ENCODE measurements at places on chromosomes 16 and 17.
A peak's percentile ranks its signal among the peaks of the same experiment; 100 is the strongest.

DNA sequence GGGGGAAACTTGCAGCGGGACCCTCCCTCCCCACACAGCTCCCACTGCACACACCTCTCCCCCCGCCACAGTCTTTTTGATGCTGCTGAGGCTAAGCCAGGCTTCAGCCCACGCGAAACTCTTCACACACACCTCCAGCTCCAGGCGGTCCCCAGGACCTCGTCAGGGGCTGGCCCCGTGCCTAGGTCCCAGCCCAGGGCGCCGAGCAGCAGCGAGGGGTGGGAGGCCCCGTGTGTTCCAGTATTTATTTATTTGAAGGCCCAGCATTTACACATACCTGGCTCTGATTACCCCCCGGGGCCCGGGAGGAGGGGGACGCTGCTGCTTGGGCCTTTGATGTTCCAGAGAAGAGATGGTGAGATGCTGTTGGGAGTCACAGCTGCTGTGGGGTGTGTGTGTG, 44.9 kb upstream of the DLX4 start:
- no peak overlapping the region for H3K4me3 ChIP-seq
- no peaks in the 10 kb centered on the region for H3K36me3 ChIP-seq
- no peak for DNase-seq
- H3K27ac ChIP-seq: no peak overlapping the region
- H3K4me1 ChIP-seq: peaks cover 4% of the 10 kb centered on the region
- no peaks in the 10 kb centered on the region for H3K27me3 ChIP-seq

DNA sequence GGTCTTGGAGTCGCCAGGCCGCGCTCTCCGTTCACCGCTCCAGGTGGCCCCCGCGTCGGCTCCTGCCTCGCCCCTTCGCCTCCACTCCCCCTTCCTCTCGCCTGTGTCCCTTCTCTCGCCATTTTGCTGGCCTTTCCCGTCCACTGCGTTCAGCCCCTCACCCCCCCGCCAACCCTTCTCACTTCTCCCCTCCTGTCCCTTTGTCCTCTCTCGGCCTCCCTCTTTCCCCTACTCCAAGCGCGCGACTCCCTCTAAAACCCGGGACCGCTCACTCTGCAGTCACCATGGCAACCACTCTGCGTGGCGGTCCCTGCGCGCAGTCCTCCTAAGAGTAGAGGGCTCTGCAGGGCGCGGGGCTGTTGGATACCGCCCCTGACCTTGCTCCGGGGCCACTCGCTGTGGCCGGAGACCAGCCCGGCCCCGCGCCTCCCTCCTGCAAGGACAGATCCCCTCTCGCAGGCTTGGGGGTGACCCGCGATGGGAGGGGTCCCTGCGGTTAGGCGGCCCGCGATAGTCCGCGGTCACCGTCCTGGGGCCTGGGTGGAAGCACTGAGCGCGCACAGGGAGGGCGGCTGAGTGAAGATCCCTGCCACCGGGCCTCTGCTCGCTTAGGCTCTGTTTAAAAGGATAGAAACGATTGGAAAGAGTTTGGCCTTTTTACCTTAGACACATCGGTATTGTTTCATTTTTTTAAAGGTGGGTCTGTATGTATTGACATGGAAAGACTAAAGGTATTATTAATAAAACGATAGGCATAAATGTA, 454 bp downstream of the CCDC40 start:
- H3K4me1 ChIP-seq: peaks cover 23% of the 10 kb centered on the region
- H3K27me3 ChIP-seq: no peaks in the 10 kb centered on the region

- H3K27ac ChIP-seq: no peak overlapping the region
- H3K27me3 ChIP-seq: no peaks in the 10 kb centered on the region
- no peak for DNase-seq
- H3K4me3 ChIP-seq: no peak overlapping the region
- peaks cover 16% of the 10 kb centered on the region for H3K4me1 ChIP-seq
These were observed 17.0 kb upstream of the TMC5 start for GRCh38 chr16:19400711-19401110.

GRCh38 chr17:610276-610675, 104.4 kb downstream of the VPS53 start:
- no peak overlapping the region for H3K4me3 ChIP-seq
- H3K27me3 ChIP-seq: no peaks in the 10 kb centered on the region
- DNase-seq: no peak
- peaks cover 14% of the 10 kb centered on the region for H3K36me3 ChIP-seq
- H3K4me1 ChIP-seq: peaks cover 42% of the 10 kb centered on the region

- H3K4me3 ChIP-seq: no peak overlapping the region
- H3K27ac ChIP-seq: no peak overlapping the region
- H3K27me3 ChIP-seq: no peaks in the 10 kb centered on the region
- H3K36me3 ChIP-seq: no peaks in the 10 kb centered on the region
These were observed 1.4 kb upstream of the MILR1 start for GRCh38 chr17:64447526-64447925.

GRCh38 chr16:66853261-66854139, 9.3 kb downstream of the CA7 start:
- no peaks in the 10 kb centered on the region for H3K36me3 ChIP-seq
- peaks cover under 1% of the 10 kb centered on the region for H3K27me3 ChIP-seq

GRCh38 chr16:70648606-70649005, 2.2 kb downstream of the IL34 start:
- H3K4me3 ChIP-seq: no peak overlapping the region
- H3K36me3 ChIP-seq: no peaks in the 10 kb centered on the region
- no peaks in the 10 kb centered on the region for H3K4me1 ChIP-seq
- no peak for DNase-seq
- no peak overlapping the region for H3K27ac ChIP-seq

GRCh38 chr17:63040816-63041215, 74.8 kb downstream of the TANC2 start:
- DNase-seq: no peak
- peaks cover 39% of the 10 kb centered on the region for H3K4me1 ChIP-seq
- H3K27ac ChIP-seq: no peak overlapping the region
- H3K27me3 ChIP-seq: no peaks in the 10 kb centered on the region
- no peak overlapping the region for H3K4me3 ChIP-seq
- no peaks in the 10 kb centered on the region for H3K36me3 ChIP-seq

- no peaks in the 10 kb centered on the region for H3K36me3 ChIP-seq
- H3K4me1 ChIP-seq: peaks cover 3% of the 10 kb centered on the region
- no peaks in the 10 kb centered on the region for H3K27me3 ChIP-seq
- DNase-seq: no peak
- no peak overlapping the region for H3K27ac ChIP-seq
These were observed 16.2 kb upstream of the HAS3 start for GRCh38 chr16:69089091-69089910.

DNA sequence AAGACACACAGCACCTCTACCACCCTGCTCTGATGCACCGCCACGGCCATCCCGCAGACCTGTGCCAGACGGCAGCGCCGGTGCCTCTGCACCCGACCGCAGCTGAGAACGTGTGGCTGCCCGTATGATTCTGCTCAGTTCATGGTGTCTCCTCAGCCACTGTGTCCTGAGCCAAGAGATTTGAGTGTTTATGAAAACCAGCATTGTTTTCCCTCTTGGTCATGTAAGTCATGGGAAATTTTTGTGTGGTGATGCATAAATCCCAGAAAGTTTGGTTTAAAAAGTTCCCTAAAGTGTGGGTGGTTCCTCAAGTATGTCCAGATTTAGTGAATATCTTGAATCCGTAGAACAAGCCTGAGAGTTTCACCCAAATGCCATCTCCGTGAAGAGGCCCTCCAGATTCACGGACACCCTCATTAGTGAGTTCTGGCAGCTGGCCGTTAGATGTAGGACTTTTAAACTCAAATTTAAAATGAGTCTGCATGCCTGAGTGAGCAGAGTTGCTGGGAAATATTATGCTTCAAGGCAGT, 57.6 kb downstream of the CDRT4 start:
- no peak overlapping the region for H3K4me3 ChIP-seq
- DNase-seq: no peak
- no peaks in the 10 kb centered on the region for H3K36me3 ChIP-seq

GRCh38 chr17:81603846-81604610, 32.9 kb downstream of the NPLOC4 start:
- no peak overlapping the region for H3K4me3 ChIP-seq
- H3K4me1 ChIP-seq: no peaks in the 10 kb centered on the region
- peaks cover 21% of the 10 kb centered on the region for H3K36me3 ChIP-seq
- no peaks in the 10 kb centered on the region for H3K27me3 ChIP-seq
- H3K27ac ChIP-seq: no peak overlapping the region

- peaks cover 14% of the 10 kb centered on the region for H3K4me1 ChIP-seq
- H3K36me3 ChIP-seq: peaks cover 2% of the 10 kb centered on the region
- no peaks in the 10 kb centered on the region for H3K27me3 ChIP-seq
- DNase-seq: no peak
- H3K27ac ChIP-seq: no peak overlapping the region
These were observed 60.9 kb downstream of the SPAG9 start for GRCh38 chr17:51059781-51060180.

GRCh38 chr16:94918-95265, 16.9 kb downstream of the MPG start:
- no peak overlapping the region for H3K4me3 ChIP-seq
- no peak overlapping the region for H3K27ac ChIP-seq
- H3K27me3 ChIP-seq: no peaks in the 10 kb centered on the region
- DNase-seq: no peak
- H3K36me3 ChIP-seq: peaks cover 12% of the 10 kb centered on the region

DNA sequence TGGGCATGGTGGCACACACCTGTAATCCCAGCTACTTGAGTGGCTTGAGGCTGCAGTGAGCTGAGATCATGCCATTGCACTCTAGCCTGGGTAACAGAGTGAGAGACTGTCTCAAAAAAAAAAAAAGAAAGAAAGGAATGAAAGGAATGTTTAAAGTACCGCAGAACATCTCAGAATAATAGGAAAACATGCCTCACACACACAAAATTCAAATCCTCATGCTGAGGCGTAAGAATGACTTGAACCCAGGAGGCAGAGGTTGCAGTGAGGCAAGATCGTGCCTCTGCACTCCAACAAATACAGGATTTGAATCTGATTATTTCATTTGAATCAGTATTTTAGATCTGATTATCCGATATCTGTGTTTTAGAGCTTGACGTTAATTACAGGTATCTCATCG, 21.3 kb upstream of the GAA start:
- no peak for DNase-seq
- peaks cover 15% of the 10 kb centered on the region for H3K4me1 ChIP-seq
- no peaks in the 10 kb centered on the region for H3K27me3 ChIP-seq
- H3K27ac ChIP-seq: no peak overlapping the region
- no peak overlapping the region for H3K4me3 ChIP-seq
- H3K36me3 ChIP-seq: peaks cover 10% of the 10 kb centered on the region

- peaks cover 11% of the 10 kb centered on the region for H3K4me1 ChIP-seq
- H3K27me3 ChIP-seq: no peaks in the 10 kb centered on the region
- no peak for DNase-seq
- H3K36me3 ChIP-seq: no peaks in the 10 kb centered on the region
- no peak overlapping the region for H3K4me3 ChIP-seq
- H3K27ac ChIP-seq: no peak overlapping the region
These were observed 26.9 kb downstream of the HSD17B2 start for GRCh38 chr16:82061861-82062525.

DNA sequence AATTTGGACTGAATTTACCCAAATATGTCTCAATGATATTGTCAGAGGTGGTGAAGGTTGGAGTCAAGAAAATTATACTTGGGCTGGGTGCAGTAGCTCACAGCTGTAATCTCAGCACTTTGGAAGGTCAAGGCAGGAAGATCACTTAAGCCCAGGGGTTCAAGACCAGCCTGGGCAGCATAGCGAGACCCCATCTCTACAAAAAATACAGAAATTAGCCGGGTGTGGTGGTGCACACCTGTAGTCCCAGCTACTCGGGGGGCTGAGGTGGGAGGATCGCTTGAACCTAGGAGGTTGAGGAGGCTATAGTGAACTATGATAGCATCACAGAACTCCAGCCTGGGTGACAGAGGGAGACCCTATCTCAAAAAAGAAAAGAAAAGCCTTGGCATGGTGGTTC, 40.9 kb downstream of the LAT start:
- no peaks in the 10 kb centered on the region for H3K4me1 ChIP-seq
- no peaks in the 10 kb centered on the region for H3K36me3 ChIP-seq
- no peak overlapping the region for H3K27ac ChIP-seq
- H3K4me3 ChIP-seq: no peak overlapping the region
- H3K27me3 ChIP-seq: peaks cover 6% of the 10 kb centered on the region

- peaks cover 15% of the 10 kb centered on the region for H3K4me1 ChIP-seq
- H3K27ac ChIP-seq: no peak overlapping the region
- H3K4me3 ChIP-seq: no peak overlapping the region
- DNase-seq: no peak
- H3K36me3 ChIP-seq: no peaks in the 10 kb centered on the region
These were observed 1.8 kb upstream of the GINS2 start for GRCh38 chr16:85690469-85691064.

- no peak overlapping the region for H3K4me3 ChIP-seq
- H3K27ac ChIP-seq: peak overlapping the region; percentile 33
- H3K4me1 ChIP-seq: peaks cover 59% of the 10 kb centered on the region
- no peak for DNase-seq
These were observed 122.8 kb downstream of the ZFHX3 start for GRCh38 chr16:72924927-72925630.

DNA sequence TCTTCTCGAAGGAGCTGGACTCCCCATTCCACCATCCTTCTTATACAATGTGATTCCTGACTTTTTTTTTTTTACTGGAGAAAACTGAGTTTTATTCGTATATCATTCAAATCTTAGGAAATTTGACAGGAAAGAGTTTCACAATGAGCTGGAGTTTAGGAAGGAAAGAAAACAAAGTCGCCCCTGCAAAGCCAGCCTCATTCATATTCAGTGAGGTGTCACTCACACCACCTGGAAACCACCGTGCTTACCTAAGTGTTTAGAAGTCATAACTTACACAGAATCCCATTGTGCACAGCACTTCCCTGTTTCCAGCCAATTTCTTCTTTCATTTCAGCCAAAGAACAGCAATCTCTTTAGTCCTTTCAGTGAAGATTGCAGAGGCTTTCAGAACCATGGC, 90.3 kb upstream of the CHMP6 start:
- no peaks in the 10 kb centered on the region for H3K27me3 ChIP-seq
- no peak overlapping the region for H3K27ac ChIP-seq
- no peak for DNase-seq
- H3K36me3 ChIP-seq: peaks cover 14% of the 10 kb centered on the region
- H3K4me1 ChIP-seq: no peaks in the 10 kb centered on the region

GRCh38 chr17:40244255-40244654, 25.2 kb downstream of the WIPF2 start:
- DNase-seq: no peak
- peaks cover 29% of the 10 kb centered on the region for H3K4me1 ChIP-seq
- peaks cover 4% of the 10 kb centered on the region for H3K36me3 ChIP-seq

DNA sequence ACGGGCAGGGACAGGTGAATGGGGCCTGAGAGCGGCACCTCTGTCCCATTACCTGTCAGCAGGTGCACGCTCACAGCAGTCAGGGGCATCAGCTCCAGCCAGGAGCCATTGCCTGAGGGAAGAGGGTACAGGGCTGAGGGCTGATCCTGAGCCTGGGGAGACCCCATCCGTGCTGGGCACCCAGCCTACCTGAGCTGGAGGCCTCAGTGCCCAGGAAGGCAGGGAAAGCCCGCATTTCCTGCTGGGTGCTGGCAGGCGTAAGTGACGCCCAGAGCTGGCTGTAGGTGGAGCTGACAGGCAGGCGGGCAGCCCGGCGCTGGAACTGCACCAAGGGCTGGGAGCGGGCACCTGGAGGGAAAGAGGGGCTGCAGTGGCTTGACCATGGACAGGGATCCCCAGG, 7.4 kb downstream of the FAM171A2 start:
- peaks cover 25% of the 10 kb centered on the region for H3K4me1 ChIP-seq
- peaks cover 8% of the 10 kb centered on the region for H3K36me3 ChIP-seq
- DNase-seq: no peak
- no peak overlapping the region for H3K4me3 ChIP-seq
- no peak overlapping the region for H3K27ac ChIP-seq

GRCh38 chr16:68064791-68065365, 20.3 kb upstream of the NFATC3 start:
- peaks cover 6% of the 10 kb centered on the region for H3K4me1 ChIP-seq
- no peaks in the 10 kb centered on the region for H3K27me3 ChIP-seq
- H3K4me3 ChIP-seq: no peak overlapping the region
- peak; percentile 66 for DNase-seq
- peak overlapping the region; percentile 41 for H3K27ac ChIP-seq

GRCh38 chr17:28395426-28395825, 10.6 kb downstream of the SLC46A1 start:
- no peak overlapping the region for H3K4me3 ChIP-seq
- H3K27ac ChIP-seq: no peak overlapping the region
- peaks cover 8% of the 10 kb centered on the region for H3K36me3 ChIP-seq
- H3K27me3 ChIP-seq: no peaks in the 10 kb centered on the region
- DNase-seq: no peak
